Memory B cell (primary cell): ENCODE measurements at places on chromosomes 5 and 9.
A peak's percentile ranks its signal among the peaks of the same experiment; 100 is the strongest.

DNA sequence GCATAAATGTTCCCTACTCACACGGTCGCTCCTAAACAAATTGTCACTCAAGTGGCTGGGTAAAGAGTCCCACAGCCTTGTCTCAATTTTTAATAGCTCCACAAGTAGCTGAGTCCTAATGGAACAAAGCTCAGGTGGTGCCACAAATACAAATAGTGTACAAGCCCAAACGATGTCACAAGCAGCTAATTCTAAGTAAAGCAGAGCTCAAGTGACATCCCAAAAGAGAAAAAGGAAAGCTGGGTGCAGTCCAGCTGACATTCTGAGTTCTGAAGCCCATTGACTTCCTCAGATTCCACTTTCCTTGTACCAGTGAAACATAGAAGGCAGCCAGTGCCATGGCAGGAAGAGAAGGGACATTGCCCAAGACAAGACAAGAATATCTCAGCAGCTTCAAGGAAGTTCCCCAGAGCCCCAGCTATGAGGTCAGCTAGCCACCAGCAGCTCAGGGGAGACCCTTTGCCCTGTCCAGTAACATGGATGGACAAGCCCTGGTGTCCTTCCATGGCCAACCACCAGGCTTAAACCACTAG is 231.2 kb upstream of the SGCD start:
- H3K27ac ChIP-seq = no peak overlapping the region
- H3K36me3 ChIP-seq = no peaks in the 10 kb centered on the region
- no peaks in the 10 kb centered on the region for H3K4me1 ChIP-seq
- no peak overlapping the region for H3K4me3 ChIP-seq
- DNase-seq = no peak
- no peaks in the 10 kb centered on the region for H3K27me3 ChIP-seq

DNA sequence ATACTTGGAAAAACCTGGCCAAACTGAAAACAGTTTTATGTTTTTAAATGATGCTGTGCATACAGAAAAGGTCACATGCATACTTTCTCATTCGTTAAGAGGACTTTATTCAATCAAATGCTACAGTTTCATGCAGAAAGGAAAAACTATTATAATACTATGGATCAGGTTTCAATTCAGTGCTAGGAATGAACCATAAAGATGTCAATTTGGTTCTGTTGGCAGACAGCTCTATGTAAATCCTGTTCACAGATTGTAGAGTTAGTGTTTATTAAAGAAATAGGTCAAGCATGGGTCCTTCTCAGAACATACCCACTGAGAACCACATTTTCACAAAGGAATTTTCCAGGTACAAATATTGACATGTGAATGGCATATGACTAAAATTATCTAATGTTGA is 57.1 kb downstream of the RETREG1 start:
- H3K27ac ChIP-seq = no peak overlapping the region
- H3K36me3 ChIP-seq = no peaks in the 10 kb centered on the region
- no peaks in the 10 kb centered on the region for H3K27me3 ChIP-seq
- no peak for DNase-seq
- no peak overlapping the region for H3K4me3 ChIP-seq
- no peaks in the 10 kb centered on the region for H3K4me1 ChIP-seq

GRCh38 chr9:29564564-29564963 is 1991.3 kb upstream of the C9orf72 start:
- no peak overlapping the region for H3K4me3 ChIP-seq
- H3K27me3 ChIP-seq = no peaks in the 10 kb centered on the region

DNA sequence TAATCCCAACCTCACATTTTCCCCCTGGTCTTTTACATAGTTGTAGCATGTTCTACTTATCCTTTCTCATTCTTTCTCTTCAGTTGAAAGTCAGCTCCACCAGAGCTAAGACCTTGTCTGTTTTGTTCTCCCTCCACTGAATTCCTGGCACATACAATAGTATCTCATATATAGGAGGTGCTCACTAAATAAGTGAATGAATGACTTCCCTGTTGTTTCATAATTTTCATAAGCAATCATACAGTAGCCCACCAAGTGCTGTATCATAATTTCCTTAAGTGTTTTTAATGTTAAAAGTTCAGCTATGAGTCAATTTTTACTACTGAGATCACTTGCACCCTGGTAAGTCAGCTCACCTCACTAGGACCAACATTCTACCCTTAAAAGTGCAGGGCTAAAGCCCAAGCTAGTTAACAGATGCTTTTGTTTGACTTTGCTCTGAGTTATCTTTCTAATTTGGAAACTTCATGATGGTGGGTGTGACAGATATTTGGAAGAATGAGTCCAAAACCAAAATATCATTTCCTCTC is 27.6 kb downstream of the TMEM245 start:
- H3K36me3 ChIP-seq = peaks cover 36% of the 10 kb centered on the region
- DNase-seq = no peak
- no peaks in the 10 kb centered on the region for H3K27me3 ChIP-seq
- no peak overlapping the region for H3K4me3 ChIP-seq

GRCh38 chr9:129783516-129784361 is 19.2 kb upstream of the TOR1B start:
- H3K4me1 ChIP-seq = peaks cover 4% of the 10 kb centered on the region
- H3K27ac ChIP-seq = no peak overlapping the region
- H3K27me3 ChIP-seq = peaks cover 11% of the 10 kb centered on the region
- DNase-seq = peak; percentile 77

DNA sequence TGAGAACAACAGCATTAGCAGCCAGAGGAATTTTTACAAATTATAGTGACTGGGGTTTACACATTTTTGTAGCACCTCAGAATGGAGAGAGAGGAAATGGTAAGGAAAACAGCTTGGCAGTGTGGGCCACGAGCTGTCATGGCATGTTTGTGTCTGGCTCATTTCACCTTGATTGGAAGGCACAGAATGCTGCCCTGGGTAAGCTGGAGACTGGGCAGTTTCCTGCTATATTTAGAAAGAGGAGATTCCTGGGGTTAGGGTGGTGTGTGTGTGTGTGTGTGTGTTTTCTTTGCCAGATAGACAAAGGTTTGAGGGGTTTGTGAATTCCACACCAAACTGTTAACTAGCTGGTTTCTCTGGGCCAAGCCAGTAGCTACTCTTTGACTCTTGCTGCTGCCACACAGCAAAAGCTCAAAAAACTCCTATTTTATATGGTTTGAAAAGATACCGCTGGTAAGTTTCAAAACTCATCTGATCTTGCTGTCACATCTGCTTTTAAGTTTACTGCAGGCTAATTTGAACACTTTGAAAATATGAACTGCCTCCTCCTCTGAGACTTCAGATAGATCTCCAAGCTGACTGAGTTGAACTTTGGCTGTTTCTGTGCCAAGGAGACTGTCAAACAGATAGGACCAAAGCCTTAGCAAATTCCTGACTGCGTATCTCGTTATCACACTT is 9.1 kb downstream of the ARHGAP26 start:
- no peak for DNase-seq
- peaks cover 13% of the 10 kb centered on the region for H3K4me1 ChIP-seq
- no peak overlapping the region for H3K4me3 ChIP-seq

DNA sequence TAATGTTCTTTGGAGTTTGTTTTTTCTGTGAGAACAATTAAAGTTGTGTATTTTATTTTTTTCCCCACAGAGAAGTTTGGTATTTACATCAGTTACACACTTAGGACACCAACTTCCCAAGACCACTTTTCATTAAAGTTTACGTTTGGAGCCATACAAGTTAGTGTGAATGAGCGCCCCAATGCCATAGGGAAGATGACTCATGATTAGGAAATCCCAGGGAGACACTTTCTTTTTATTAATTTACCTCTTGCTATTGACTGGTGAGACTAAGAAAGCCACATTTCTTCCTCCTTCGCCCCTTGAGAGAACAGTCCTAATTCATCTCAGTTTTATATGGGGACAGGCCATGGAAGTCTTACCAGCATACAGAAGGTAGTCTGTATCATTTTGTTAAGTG is 57.1 kb downstream of the EDIL3 start:
- H3K27ac ChIP-seq = no peak overlapping the region
- no peaks in the 10 kb centered on the region for H3K36me3 ChIP-seq
- H3K4me3 ChIP-seq = no peak overlapping the region
- no peaks in the 10 kb centered on the region for H3K27me3 ChIP-seq
- DNase-seq = no peak

GRCh38 chr9:3586066-3586465 is 60.3 kb upstream of the RFX3 start:
- peaks cover 22% of the 10 kb centered on the region for H3K36me3 ChIP-seq
- no peak overlapping the region for H3K4me3 ChIP-seq
- no peaks in the 10 kb centered on the region for H3K4me1 ChIP-seq
- no peak overlapping the region for H3K27ac ChIP-seq
- no peaks in the 10 kb centered on the region for H3K27me3 ChIP-seq

DNA sequence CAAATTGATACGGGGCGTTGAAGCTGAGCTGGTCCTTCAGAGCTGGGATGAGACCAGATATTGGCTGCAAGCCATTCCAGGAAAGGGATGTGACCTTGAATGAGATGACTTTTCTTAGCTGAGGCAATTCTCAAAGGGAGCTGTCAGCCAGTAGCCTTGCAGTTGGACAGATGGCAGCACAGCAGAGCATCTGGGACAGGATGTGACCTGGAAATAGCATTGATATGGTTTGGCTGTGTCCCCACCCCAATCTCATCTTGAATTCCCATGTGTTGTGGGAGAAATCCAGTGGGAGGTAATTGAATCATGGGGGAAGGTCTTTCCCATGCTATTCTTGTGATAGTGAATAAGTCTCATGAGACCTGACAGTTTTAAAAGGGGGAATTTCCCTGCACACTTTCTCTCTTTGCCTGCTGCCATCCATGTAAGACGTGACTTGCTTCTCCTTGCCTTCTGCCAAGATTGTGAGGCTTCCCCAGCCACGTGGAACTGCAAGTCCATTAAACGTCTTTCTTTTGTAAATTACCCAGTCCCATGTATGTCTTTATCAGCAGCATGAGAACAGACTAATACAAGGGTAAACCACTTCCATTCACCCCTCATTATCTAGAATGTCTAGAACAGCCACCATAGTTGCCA is 19.8 kb upstream of the MTX3 start:
- H3K27ac ChIP-seq = no peak overlapping the region
- DNase-seq = no peak
- peaks cover 6% of the 10 kb centered on the region for H3K36me3 ChIP-seq
- H3K4me1 ChIP-seq = no peaks in the 10 kb centered on the region
- H3K4me3 ChIP-seq = no peak overlapping the region
- H3K27me3 ChIP-seq = no peaks in the 10 kb centered on the region

DNA sequence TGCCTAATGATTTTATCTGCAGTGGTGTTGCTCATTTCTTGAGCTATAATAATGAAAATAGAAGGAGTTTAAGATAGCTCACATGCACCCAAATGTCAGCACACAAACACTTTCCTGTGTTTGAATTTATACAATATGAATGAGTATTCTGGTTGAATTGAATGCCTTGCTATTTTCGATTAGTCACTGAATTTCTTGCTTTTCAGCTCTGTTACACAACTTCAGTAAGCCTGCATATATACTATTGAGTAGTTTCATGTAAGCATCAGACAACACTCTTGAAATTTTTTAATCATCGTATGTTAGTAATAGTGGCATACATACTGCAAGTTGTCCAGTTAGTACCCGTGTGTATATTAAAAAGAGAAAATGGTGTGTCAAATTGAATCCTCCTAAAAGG is 281.5 kb upstream of the GRIA1 start:
- H3K36me3 ChIP-seq = no peaks in the 10 kb centered on the region
- H3K27me3 ChIP-seq = no peaks in the 10 kb centered on the region
- no peaks in the 10 kb centered on the region for H3K4me1 ChIP-seq

DNA sequence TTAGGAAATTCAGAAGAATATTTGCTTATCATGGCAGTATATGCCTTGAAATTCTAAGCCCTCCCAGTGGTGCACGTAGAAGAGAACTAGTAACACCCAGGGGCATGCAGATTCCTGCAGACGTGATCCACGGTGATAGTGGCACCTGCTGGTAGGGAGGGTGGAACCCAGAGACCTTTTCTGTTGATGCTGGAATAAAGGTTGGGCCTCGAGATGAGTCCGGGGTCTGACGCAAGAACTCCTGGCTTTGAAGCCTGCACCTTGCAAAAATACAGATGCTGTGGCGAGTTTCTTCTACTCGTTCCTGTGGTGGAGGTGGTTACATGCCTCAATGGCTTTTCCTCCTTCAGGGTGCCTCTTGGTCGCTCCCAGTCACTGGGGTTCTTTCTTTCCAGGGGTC is 39.5 kb upstream of the PHF2 start:
- H3K4me3 ChIP-seq = no peak overlapping the region
- peaks cover 34% of the 10 kb centered on the region for H3K36me3 ChIP-seq
- no peak for DNase-seq
- no peak overlapping the region for H3K27ac ChIP-seq

DNA sequence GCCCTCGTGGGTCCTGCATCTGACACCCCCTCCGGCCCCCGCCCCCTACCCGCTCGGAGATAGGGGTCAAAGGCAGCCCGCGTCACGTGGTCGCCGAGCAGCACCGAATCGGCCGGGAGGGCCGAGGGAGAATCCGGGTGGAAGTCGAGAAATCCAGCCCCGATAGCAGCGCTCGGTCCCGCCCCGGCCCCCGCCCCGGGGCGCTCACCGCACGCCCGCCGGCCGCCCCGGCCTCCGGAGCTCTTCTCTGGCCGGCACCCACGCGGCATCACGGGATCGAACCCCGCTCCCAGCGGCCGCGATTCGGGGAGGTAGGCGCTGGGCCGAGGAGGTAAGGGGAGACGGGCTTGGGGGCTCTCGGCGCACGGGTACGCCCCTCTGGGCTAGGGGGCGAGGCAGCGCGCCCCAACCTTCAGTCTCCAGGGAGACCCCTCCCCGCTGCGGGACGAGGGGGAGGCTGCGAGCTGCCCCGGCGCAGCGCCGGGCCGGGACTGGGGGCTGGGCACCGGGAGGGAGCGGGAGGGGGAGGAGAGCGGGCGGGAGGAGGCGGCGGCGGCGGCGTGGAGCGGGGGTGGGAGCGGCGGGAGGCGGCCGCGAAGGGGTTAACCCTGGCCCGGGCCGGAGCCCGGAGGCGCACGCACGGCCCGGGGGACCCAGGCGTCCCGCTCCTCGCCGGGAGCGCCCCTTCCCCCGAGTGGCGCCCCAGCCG is 22.1 kb upstream of the NDST1 start:
- no peaks in the 10 kb centered on the region for H3K27me3 ChIP-seq
- peak; percentile 7 for DNase-seq

GRCh38 chr5:66337626-66338226 is 193.6 kb downstream of the SREK1 start:
- no peaks in the 10 kb centered on the region for H3K4me1 ChIP-seq
- no peak overlapping the region for H3K4me3 ChIP-seq
- no peak for DNase-seq
- H3K36me3 ChIP-seq = no peaks in the 10 kb centered on the region
- peaks cover 9% of the 10 kb centered on the region for H3K27me3 ChIP-seq
- H3K27ac ChIP-seq = no peak overlapping the region

- H3K36me3 ChIP-seq = peaks cover 18% of the 10 kb centered on the region
- H3K27ac ChIP-seq = no peak overlapping the region
- H3K4me3 ChIP-seq = no peak overlapping the region
- H3K27me3 ChIP-seq = no peaks in the 10 kb centered on the region
Observed at GRCh38 chr9:131228988-131229387, 47.3 kb downstream of the FAM78A start.

DNA sequence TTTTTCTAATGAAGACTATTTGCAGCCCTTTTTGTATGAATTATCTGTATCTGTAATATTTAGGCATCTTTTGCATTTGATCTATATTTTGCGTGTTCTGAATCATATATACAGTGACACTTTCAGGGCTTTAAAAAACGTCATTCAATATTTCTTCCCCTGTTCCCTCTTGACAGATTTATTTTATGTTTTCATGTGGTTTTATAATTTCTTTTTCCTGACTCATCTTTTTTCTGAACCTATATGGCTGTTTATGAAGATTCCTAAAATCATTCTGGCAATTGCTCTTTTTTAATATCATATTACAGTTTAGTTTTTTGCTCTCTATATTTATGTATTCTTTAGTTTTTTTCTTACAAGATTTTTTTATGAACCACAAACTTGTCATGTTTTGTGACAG is 67.6 kb downstream of the SMARCA2 start:
- H3K27ac ChIP-seq = no peak overlapping the region
- H3K4me1 ChIP-seq = peaks cover 2% of the 10 kb centered on the region
- H3K27me3 ChIP-seq = no peaks in the 10 kb centered on the region
- peaks cover 27% of the 10 kb centered on the region for H3K36me3 ChIP-seq
- H3K4me3 ChIP-seq = no peak overlapping the region
